RPMI7951 (cell line): ENCODE measurements at places on chromosomes 6 and 20. TPM values are rescaled to one million over a fixed set of nuclear protein-coding genes. Genes with fewer than 3 reads are reported as not detected.

Gene FKBP5
- total RNA-seq: under 0.01 and 0.10 TPM in 2 replicates

GRCh38 chr6:121142093-121142492 is 192.2 kb downstream of the TBC1D32 start:
- DNase-seq: peak; percentile 26

- DNase-seq: no peak
Measured at GRCh38 chr6:14722704-14723103, 523.2 kb upstream of the JARID2 start.

- DNase-seq: no peak
Measured at GRCh38 chr6:149988550-149989346, 25.0 kb downstream of the ULBP1 start.

DNA sequence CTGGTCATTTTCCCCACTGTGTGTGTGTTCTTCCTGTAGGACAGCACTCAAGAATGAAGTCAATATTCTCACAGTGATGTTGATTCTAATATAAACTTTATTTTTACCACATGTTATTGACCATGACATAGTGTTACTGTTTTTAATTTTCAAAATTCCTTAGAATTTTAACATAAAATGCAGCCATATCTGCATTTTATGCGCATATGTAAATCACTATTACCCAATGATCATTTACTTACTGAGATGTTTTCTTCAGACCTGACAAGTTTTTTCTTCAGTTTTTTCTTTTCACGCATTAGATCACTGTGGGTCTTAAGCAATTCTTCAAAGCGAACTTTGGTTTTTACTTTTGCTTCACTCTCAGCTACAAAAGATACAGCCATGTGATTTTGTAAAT is 7.2 kb downstream of the AHI1 start:
- no peak for DNase-seq

DNA sequence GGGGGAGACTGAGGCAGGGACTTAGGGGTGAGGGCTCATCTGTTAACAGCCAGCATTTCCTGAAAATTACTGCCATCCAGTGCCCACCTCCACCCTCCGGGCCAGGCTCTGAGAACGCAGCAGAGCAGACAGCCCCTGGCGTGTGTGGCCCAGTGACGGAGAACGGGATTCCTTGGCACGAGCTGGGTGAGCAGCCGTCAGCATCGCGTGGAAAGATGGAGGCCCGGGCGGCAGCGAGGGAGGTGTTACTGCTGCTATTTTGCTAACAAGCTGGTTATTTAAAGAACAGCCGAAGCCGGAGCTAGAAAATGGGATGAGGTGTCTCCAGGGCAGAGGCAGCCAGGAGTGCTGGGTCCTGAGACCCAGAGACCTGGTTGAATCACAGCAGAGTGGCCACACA is 62.7 kb downstream of the DLGAP4 start:
- no peak for DNase-seq

- DNase-seq: no peak
Measured at GRCh38 chr20:598133-598850, 11.8 kb downstream of the TCF15 start.

Gene SNAP91
- not detected in 2 replicates for total RNA-seq

DNA sequence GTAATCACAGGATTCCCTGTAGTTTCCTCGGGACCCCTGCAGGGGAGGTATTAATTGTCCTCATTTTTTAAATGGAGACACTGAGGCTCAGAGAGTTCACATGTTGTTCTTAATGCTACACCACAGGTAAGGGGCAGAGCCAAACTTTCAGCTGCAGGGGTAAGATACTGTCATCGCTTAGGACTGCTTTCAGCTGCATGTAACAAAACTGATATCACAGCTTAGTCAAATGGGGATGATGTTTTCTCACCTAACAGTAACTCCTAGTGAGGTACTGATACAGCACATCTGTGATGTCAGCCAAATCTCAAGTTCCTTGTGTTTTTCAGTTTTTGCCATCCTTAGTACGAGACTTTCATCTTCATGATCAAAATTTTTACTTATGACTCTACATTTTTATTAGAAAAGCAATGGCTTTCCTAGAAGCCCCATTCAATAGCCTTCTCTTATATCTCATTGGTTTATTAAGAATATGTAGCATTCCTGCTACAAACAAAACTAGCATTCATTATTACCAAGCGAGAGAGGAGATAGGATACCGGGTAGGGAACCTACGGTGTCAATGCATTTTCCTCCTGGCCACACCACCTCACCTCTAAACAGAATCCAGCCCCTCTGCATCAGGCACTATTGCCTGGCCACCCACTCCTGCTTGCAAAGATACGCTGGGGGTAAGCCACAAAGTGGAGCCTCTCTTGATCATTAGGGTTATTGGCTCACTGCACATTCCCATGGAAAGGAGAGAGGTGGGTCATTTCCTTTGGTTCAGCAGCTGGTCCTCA is 557.5 kb downstream of the CD83 start:
- DNase-seq: no peak

Gene PKIB
- 0.72 TPM in 1 of 2 replicates, not detected in the other for total RNA-seq

DNA sequence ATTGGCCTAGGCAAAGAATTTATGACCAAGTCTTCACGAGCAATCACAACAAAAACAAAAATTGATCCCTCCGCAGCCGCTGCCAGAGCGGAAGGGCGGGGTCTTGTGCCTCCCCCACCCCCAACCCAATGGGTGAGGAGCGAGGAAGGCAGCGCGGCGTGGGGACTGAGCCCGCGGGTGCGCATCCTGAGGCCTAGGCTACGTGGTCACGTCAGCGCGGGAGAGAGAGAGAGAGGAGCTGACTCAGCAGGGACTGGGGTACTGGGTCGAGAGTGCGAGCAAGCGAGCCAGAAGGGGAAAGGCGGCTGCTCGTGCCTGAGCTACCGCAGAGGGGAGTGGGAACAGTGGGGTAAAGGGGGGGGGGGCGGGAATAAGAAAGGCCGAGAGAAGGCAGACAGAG is 90.1 kb upstream of the FERMT1 start:
- no peak for DNase-seq

DNA sequence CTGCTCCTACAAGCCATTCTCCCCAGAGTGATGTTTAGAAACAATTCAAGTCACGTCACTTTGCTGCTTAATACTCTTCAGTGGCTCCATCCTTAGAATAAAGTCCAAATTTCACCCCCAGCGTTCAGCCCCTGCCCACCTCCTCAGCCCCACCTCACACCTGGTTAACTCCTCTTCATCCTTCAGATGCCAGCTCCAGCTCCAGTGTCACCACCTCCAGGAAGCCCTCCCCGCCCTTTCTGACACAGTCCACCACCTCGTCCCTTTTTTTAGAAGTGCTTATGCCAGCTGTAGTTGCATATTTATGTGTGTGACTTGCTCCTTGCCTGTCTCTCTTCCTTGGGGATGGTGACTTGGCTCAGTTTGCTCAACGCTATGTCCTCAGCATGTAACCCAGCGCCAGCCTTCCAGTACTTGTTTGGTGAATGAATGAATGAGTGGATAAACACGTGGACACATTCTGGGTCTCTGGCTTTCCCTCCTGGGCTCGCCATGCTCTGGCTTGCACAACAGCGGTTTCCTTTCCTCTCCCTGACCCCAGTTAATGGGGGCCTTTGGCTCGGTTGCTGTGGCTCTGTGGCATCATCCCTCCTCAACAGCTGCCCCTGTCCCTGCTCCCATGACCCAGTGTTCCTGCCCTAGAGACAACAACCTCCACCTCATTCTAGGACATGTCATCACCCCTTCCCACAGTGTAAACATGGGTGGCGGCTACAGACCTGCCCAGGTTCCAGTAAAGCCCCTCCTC is 3.7 kb upstream of the IP6K3 start:
- peak; percentile 51 for DNase-seq

DNA sequence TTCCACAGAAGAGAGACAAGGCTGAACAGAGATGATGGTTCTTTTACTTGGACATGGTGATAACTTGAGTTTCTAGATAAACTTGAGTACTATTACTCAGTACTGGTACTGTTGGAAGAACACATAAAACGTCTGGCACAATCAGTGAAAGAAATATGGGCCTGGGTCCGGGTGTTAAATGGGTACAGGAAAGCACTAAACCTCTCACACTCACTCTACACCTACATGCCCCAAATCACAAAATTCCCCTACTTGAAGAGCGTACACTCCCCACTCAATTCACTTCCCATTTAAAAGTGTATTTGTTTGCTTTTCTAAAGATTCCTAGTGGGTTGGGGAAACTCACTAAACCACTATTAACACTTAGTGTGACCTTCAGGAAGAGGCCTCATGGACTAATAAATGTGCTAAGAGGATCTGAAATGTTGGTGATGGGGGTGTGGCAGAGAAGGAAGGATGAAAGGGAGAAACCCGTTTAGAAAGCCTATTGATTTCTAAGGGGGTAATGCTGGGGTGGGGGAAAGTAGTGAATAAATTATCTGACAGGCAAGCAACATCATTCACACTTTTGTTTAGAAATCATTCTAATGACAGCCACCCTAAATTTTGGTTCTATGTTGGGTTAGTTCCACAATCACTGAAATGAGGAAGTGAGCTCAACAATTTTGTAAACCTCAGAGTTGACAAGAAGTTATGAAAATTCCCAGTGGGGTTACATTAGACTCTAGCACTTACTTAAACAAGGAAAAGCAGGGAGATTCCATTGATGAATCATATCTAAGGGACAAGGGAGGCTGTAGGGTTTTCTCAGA is 222.6 kb upstream of the MARCKS start:
- DNase-seq: peak; percentile 39

Gene HDGFL1
- not detected in 2 replicates for total RNA-seq

- DNase-seq: peak; percentile 68
Measured at GRCh38 chr6:47701363-47701762, 3.0 kb downstream of the ADGRF4 start.

DNA sequence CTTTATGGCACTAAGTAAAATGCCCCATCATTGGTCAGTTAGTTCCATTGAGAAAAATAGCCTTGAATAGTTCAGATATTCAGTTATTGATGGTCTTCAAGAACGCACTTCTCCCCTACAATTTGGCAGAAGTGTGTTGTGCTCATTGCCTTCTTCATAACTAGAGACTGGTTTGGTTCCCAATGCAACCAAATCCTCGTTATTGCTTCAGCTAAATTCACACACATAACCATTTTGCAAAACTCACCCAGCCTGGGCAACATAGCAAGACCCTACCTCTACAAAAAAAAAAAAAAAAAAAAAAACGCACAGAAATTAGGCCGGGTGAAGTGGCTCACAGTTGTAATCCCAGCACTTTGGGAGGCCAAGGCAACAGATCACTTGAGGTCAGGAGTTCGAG is 32.1 kb downstream of the ZNF217 start:
- no peak for DNase-seq

Gene GTSF1L
- not detected in 2 replicates for total RNA-seq

DNA sequence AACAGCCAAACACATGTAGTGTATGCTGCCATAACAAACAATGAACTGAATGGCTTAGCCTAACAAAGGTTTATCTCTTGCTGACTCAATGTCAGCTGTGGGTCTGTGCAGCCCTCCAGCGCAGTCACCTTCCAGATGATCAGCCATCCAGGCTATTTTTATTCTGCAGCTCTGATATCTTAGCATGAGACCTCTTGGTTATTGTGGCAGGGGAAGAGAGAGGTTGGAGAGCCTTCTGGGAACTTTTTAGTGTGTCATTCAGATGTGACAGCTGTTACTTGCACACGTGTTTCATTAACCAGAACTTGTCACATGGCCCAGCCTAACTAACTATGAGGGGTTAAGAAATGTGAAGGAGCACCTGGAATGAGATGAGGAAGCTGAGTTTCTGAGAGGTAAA is 202.5 kb downstream of the DHX35 start:
- peak; percentile 17 for DNase-seq

GRCh38 chr20:44851545-44851944 is 34.0 kb upstream of the YWHAB start:
- DNase-seq: no peak

Gene SLC16A10
- 0.10 TPM in 1 of 2 replicates, not detected in the other for total RNA-seq

DNA sequence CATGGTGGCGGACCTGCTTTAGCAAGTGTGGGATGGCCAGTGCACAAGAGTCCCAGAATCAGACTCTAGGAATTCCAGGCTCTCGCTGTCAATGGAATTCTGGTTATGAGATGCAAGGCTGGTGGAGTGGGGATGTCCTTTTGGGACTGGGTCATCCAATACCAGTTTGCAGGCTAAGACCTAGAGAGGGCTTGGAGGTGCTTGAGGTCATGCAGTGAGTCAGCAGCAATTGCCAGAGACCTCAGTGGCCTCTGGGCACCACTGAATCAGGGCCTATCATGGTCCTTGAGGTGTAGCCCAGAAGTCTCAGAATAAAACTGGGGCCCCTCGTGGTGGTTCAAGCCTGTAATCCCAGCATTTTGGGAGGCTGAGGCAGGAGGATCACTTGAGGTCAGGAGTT is 1.4 kb upstream of the SCRT2 start:
- peak; percentile 71 for DNase-seq

Gene LAMA4
- 7.6 and 7.7 TPM in 2 replicates for total RNA-seq
